ENCODE measurements at places on chromosomes 3 and 15. TPM values are rescaled to one million over a fixed set of nuclear protein-coding genes. Genes with fewer than 3 reads are reported as not detected.

DNA sequence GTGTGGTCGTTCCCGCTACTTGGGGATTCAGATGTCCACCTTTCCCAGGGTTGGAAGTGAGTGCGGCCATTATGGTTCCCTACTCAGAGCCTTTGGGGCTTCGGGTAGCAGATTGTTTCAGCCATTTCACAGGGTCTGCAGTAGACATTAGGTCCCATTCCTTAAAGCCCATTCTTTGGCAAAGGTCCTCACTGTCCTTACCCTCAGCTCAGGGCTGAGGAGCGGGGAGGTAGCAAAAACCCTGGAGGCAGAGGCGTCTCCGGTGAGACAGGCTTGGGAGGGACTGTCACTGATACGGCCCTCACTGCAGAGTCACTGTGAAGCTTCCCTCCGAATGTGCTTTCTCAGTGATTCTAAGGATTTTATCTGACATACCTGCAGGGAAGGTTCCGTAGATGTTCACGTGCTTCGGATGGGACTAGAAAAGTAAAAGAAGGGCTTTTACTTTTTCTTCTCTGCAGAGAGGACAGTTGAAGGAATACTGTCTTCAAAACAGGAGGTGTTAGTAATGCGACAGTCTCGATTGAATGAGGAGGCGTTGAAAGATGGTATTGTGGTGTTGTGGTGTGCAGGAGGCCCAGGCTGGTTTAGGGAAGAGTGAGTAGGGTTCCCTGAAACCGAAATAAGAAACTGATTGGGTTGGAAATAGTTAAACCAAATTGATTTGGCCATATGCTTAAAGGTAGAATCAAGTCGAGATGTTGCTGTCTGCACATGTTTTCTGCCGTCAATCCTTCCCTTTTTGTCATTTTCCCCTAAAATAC is 630 bp downstream of the ATP6V1A start:
- no peak for DNase-seq

- DNase-seq: no peak
Observed at GRCh38 chr3:48404440-48405342, 25.2 kb downstream of the PLXNB1 start.

GRCh38 chr3:10015461-10015904 is 10.8 kb upstream of the FANCD2 start:
- DNase-seq: peak; percentile 83

GRCh38 chr3:125165189-125165947 is 47.2 kb downstream of the SLC12A8 start:
- DNase-seq: peak; percentile 51

DNA sequence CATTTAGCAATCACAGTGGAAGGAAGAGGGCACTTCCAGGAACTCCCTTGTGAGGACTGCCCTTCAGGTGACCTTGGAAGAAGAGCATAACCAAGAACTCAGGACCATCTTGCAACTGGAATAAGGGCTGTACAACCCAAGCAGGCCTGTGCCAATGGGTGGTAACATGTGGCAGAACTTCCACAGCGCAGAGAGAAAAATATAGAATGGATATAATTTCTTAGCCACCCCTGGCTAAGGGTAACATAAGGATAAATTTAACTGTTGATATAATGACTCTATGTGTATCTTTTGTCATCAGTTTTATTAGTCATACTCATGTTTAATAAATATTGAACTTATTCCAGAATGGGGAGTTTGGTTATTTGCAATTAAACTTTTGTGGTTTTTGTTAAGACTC is 13.4 kb upstream of the MFSD1 start:
- DNase-seq: no peak

- no peak for DNase-seq
Observed at GRCh38 chr15:101396484-101397261, 92.8 kb downstream of the PCSK6 start.

- no peak for DNase-seq
Observed at GRCh38 chr3:20054549-20054987, 14.3 kb downstream of the KAT2B start.

DNA sequence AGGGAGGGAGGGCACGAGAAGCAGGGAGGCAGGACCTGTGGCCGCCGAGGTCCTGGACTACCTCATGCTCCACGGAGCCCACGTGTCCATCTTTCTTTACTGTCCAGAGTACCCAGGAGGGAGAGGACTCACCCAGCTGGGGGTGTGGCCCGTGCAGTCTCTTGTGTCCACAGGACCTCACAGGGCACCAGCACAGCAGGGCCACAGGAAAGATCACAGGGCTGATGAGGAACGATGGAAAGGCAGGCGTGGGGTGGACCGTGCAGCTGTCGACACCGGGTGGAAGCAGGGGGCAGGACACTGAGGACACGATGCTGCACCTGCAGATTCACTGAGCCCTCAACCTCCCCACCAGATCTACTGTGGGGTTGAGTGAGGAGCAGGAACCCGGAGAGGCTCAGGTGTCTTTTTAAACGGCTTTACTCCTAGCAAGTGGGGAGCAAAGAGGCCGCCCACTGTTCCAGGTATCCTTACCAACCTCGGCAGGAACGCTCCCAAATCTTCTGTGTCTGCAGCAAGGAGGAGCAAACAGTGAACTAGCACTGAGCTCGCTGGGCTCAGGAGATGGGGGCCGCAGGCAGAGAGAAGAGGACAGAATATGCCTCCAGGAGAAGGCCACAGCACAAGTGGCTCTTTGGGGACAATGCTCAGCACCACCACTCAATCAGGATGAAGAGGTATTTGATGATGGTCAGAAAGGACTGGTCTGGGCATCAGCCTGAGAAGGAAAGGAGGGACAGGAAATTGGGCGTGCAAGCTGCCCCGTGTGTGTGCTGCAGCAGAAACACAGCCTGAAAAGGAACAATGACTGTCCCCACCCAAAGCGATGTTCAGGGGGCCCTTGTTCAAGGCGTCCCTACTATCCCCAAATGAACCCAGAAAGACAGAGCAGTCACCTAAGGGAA is 198.8 kb downstream of the XXYLT1 start:
- DNase-seq: peak; percentile 39

DNA sequence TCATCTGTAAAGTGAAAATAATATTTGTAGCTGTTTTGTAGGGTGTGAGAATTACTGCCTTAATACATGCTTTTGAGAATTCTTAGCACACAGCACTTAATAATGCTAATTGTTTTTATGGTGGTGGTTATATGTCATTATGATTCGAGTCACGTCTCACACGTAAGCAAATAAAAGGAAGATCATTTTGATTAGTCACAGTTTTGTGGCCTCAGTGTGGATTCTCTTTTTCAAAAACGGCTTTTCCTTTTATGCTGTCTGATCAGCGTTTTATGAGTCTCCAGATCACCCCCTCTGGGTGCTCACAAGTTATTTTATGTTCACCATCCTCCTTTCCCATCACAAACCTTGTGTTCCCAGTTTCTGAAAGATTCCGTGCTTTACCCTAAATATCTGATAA is 255.6 kb upstream of the CNTN4 start:
- DNase-seq: no peak

Gene CPN2
- total RNA-seq: 0.72 TPM

Gene ADAMTSL3
- total RNA-seq: 23.4 TPM

Gene AHSG
- not detected for total RNA-seq

Gene ACSBG1
- 0.13 TPM for total RNA-seq

Gene PLCH1
- total RNA-seq: 9.6 TPM

Gene PAK6
- 11.9 TPM for total RNA-seq
